ENCODE measurements at places on chromosomes 5 and 9. TPM values are rescaled to one million over a fixed set of nuclear protein-coding genes. Genes with fewer than 3 reads are reported as not detected.

- no peak for DNase-seq
Measured at GRCh38 chr5:88708682-88709398, 174.1 kb downstream of the MEF2C start.

DNA sequence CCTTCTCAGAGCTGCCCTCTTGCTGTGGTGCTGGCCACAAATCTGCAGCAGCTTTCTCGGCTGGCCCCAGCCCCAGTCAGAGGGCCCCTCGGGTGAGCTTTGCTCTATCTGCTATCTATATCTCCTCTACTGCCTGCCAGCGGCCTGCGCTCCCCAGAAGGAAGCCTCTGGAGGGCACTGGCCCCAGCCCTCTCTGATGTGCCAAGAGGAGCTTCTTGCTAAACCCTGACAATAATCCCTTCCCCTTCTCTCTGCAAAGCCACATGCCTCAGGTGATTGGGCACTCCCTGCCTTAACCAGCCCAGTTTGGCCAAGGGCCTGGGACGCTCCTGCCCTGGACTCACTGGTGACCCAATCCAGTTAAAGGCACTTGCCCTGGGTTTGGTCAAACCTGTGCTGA lies 42.7 kb downstream of the CAMK2A start:
- DNase-seq: no peak

DNA sequence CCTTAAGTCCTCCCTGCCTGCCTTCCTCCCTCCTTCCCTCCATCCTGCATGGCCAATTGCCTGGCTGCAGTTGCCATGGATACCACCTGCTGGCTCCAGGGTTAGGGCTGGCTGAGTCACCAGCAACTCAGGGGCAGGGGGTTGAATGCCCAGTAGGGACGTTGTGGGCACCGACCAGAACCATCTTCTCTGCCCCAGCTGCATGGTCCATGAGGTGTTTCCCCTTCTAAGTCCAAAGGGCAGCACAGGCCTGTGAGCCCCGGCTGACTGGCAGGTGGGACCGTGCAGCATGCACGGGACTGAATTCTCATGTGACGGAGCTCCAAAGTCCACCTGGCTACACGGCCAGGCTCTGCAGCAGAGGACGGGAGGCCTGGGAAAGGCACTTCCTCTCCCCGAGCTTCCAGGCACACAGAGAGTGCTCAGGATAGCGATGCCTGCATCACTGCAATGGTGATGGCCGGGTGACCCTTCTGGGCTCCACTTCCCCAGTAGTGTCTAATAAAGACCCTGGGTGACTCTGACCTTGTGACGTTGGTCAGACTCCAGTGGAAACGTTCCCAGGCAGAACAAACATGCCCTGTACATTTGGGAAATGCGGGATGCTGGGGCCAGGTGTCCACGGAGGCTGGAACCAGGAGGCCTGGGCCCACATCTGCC lies 5.7 kb downstream of the ASS1 start:
- DNase-seq: no peak

GRCh38 chr5:168592014-168592368 lies 12.8 kb upstream of the PANK3 start:
- no peak for DNase-seq

DNA sequence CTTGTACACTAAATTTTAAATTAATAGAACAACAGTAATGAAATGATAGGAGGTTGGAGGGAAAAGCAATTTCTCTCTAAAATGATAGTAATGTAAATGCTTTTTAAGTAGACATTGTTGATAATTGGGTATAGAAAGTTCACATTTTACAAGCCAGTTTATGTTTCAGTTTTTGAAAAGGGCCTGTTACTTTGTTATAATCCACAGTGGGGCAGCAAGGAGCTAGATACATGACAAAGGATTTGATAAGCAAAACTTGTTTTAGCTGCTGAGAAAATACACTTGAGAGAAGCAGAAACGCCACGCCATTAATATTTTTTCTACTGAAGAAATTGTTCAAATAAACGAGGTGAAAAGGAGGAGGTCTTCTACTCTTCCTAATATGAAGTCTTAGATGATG lies 30.2 kb downstream of the SREK1 start:
- peak; percentile 61 for DNase-seq

GRCh38 chr9:92100237-92100911 lies 14.8 kb downstream of the SPTLC1 start:
- no peak for DNase-seq

- DNase-seq: no peak
Measured at GRCh38 chr5:152052470-152052869, 127.8 kb upstream of the GLRA1 start.

GRCh38 chr5:56447656-56448055 lies 214.5 kb upstream of the ANKRD55 start:
- DNase-seq: no peak

- DNase-seq: no peak
Measured at GRCh38 chr5:137595396-137596079, 96.4 kb upstream of the SPOCK1 start.

GRCh38 chr9:83699615-83700014 lies 8.1 kb downstream of the UBQLN1 start:
- DNase-seq: no peak

DNA sequence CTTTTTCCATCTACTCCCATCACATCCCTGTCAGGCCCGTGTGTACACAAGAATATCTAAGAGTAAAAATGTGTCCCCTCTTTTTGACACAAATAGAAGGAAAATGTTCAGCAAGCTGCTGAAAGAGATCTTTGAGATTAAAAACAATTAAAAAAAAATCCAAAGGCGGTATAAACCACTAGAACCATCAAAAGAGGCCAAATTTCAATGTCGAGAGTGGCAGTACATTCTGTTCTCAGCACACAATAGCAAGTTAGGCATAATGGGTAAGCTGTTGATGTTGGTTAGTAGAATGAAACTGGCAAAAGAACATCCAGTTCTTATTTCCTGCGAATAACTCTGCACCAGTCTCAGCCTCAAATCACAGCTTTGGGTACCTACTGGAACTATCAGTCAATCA lies 95.2 kb upstream of the IL7R start:
- DNase-seq: no peak

GRCh38 chr5:126452477-126452876 lies 29.3 kb downstream of the GRAMD2B start:
- no peak for DNase-seq

GRCh38 chr9:98899408-98900056 lies 44.2 kb upstream of the COL15A1 start:
- no peak for DNase-seq

DNA sequence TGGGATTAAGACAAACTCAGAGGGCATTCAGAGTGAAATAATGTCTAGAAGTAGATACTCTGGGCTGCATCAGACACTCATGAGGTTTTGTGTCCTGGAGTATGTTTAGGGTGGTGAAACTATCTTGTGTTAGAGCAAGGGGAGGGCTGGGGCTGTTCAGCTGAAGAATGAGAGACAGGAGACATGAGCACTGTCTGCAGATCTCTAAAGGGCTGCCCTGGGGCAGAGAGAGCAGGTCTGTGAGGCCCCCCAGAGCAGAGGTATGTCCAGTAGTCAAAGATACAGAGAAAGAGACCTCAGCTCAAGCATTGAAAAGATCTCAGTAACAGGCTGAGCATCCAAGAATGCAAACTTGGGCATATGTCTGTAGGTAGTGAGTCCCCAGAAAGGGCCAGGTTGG lies 45.9 kb upstream of the SHB start:
- DNase-seq: no peak

DNA sequence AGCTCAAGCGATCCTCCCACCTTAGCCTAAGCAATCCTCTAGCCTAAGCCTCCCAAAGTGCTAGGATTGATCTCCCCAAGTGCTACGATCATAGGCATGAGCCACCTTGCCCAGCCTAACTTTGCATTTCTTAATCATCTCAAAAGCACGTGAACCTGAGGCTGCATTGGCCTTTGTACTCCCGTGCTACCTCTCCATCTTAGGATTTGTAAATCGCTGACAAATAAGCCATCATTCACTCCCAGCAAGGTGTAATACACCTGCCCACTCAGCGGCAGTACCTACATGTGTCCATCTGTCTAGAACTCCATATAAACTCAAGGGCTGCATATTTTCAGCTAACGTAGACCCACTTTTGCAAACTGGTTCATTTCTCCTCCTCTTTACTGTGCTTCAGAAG lies 2.8 kb downstream of the ANKH start:
- DNase-seq: no peak

DNA sequence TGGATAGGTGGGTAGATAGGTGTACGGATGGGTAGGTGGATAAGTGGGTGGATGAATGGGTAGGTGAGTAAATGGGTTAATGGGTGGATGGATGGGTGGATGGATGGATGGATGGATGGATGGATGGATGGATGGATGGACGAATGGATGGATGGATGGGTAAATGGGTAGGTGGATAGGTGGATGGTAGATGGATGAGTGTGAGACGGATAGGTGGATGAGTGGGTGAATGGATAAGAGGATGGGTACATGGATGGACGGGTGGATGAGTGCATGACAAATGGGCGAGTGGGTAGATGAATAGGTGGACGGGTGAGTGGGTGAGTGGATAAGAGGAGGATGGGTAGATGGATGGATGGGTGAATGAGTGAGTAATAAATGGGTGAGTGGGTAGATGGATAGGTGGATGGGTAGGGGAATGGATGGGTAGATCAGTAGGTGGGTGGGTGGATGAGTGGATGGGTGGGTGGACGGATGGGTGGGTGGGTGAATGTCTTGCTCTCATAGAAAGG lies 179.2 kb downstream of the FGF18 start:
- DNase-seq: no peak

- DNase-seq: no peak
Measured at GRCh38 chr5:135667673-135668072, 88.9 kb upstream of the CXCL14 start.

DNA sequence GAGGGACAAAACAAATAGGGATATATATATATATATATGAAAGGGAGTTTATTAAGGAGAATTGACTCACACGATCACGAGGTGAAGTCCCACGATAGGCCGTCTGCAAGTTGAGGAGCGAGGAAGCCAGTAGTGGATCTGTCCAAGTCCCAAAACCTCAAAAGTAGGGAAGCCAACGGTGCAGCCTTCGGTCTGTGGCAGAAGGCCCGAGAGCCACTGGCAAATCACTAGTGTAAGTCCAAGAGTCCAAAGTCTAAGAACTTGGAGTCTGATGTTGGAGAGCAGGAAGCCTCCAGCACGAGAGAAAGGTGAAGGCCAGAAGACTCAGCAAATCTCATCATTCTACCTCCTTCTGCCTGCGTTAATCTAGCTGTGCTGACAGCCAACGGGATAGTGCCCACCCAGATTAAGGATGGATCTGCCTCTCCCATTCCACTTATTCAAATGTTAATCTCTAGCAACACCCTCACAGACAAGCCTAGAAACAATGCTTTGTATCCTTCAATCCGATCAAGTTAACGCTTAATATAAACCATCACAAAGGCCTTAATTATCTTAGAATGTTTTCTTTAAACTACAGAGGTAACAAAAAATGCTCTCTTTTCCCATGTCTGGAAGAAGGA lies 23.8 kb upstream of the DAB2 start:
- no peak for DNase-seq

GRCh38 chr9:93257808-93258331 lies 73.9 kb downstream of the WNK2 start:
- no peak for DNase-seq

DNA sequence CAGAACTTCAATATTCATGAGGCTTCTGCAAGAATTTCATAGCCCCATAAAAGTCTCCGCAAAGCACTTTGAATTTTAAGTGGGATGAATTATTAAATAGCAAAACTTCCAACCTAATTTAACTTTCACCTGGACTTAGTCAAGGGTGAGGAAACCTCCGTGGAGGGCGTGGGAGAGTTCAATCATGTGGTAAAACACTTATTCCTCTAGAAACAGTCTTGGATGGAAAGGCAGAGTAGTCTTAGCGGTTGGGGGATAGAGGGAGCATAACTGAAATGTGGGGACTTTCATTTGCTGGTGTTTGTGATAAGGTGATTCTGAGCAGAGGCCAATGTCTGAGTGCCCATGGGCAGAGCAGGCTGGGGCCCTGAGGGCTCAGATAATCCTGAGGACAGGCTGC lies 241.9 kb downstream of the IRX1 start:
- DNase-seq: no peak

- DNase-seq: no peak
Measured at GRCh38 chr9:70569070-70569772, 154.8 kb upstream of the KLF9 start.

DNA sequence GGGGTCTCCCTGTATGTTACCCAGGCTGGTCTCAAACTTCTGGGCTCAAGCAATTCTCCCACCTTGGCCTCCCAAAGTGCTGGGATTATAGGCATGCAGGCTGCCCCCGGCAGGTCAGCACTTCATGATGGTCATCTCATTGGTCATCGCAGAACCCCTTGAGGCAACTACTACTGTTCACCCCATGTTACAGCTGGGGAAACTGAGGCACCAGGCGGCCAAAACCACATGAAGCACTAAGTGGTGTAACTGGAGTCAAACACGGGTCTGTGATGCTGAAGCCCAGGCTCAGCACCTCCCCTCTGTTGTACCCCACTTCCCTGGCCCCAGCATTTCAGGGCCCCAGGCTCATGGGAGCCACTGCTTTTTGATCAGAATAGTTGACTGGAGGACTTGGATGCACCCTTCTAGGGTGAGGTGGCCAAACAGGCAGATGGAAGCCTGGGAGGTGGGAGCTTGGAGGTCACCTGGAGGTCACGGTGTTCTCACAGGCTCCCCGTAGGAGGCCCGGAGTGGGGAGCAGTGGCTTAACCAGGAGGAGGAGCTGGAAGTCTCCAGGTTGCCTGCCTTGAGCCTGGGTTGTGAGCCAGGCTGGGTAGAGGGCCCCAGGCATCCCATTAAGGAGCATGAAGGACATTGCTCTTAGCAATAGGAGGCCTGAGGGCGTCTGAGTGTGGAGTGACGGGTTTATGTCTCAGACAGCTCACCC lies 57.3 kb upstream of the RPL26L1 start:
- no peak for DNase-seq

GRCh38 chr9:136053757-136054142 lies 41.3 kb downstream of the NACC2 start:
- no peak for DNase-seq

GRCh38 chr5:80246995-80247729 lies 8.7 kb downstream of the SERINC5 start:
- DNase-seq: no peak

GRCh38 chr5:135269199-135269598 lies 129.8 kb downstream of the MACROH2A1 start:
- DNase-seq: no peak

GRCh38 chr9:71769175-71770161 lies 1.2 kb upstream of the CEMIP2 start:
- DNase-seq: peak; percentile 66

GRCh38 chr9:93709600-93710369 lies 133.4 kb downstream of the PHF2 start:
- no peak for DNase-seq

GRCh38 chr5:102625928-102626327 lies 127.1 kb upstream of the SLCO6A1 start:
- no peak for DNase-seq

The PCDH12 gene
- total RNA-seq: not detected

The ENG gene
- 5.5 TPM for total RNA-seq

The SPATA31A1 gene
- total RNA-seq: 0.13 TPM

The PPP3R2 gene
- total RNA-seq: not detected

The TSSK1B gene
- not detected for total RNA-seq

The OGN gene
- not detected for total RNA-seq

The KCNIP1 gene
- not detected for total RNA-seq

The PELO gene
- total RNA-seq: 22.8 TPM

The SLC6A18 gene
- total RNA-seq: not detected

The P4HA2 gene
- 66.3 TPM for total RNA-seq

The CCL21 gene
- not detected for total RNA-seq

The PKN3 gene
- total RNA-seq: 4.4 TPM

The TNC gene
- 106 TPM for total RNA-seq

The C5orf52 gene
- total RNA-seq: not detected

The SCGB3A2 gene
- total RNA-seq: not detected

The FAM78A gene
- 2.1 TPM for total RNA-seq
